ENCODE measurements at places on chromosomes 5 and 9.

- no peak for DNase-seq
These were observed 131.1 kb downstream of the OR2K2 start for GRCh38 chr9:111198936-111199335.

DNA sequence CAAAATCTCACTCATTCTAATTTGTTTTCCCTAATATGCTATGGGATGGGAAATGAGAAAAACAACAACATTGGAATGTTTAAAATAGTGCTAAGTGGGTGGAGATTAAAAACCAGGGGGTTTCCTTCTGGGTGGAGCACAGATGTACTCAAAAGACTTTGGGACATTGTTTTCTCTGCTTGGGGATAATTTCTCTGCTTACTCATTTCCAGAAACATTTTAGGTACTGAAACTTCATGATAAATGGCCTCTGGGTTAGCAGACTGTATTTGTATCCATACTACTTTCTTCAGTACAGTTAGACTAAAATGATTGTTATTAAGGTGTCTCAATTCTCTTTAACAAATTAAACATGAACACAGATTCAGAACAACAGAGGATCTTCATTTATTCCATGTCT lies 17.4 kb downstream of the ELOVL7 start:
- DNase-seq: no peak

DNA sequence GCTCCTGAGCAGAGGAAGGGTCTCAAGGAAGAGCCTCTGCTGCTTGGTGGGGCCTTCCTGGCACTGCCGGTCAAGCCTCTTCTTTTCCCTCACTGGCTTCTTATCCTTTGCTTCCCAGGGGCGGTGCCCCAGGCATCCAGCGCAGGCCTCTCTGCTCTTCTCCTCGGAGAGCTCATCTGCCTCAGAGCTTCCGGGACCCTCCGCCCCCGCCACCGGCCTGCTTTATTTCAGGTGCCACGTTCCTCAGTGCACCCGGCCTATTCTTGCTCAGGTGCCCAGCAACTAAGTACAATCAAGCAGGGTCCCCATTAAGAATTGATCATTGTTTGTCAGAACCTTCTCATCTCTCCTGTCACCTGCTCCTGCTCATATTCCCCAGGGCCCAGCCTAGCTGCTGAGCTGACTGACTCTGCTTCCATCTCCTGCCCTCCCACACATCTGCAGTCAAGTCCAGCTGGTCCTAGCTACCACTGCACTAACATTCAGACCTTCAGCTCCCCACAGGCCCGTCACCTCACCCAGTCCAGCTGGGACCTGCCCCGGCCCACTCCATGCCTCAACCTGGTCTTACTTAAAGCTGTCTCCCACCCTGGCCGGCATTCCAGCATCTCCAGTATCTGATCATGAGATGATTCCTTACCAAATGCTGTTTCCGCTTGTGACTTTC lies 114.3 kb upstream of the BOD1 start:
- no peak for DNase-seq

GRCh38 chr9:71816916-71817451 lies 48.7 kb upstream of the CEMIP2 start:
- DNase-seq: no peak

DNA sequence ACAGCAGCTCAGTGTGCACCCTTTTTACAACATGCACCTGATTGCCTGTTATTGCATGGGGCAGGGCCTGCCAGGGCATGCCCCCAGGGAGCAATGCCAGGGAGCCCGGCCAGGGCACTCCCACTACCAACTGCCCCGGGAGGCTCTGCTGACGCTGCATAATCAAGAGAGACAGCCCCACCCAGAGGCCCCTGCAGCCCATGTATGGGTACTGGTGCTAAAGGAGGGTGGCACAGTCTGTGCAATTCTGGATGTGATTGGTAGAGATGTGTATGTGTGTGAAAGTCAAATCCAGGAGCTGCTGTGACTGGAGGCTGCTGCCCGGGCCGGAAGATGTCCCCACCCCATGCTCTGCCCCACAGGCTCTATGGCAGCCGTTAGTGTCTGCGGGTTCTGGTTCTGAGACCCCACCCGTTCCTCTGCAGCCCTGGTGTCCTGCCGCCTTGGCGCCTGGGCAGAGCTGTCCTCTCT lies 3.9 kb upstream of the NEURL1B start:
- no peak for DNase-seq

DNA sequence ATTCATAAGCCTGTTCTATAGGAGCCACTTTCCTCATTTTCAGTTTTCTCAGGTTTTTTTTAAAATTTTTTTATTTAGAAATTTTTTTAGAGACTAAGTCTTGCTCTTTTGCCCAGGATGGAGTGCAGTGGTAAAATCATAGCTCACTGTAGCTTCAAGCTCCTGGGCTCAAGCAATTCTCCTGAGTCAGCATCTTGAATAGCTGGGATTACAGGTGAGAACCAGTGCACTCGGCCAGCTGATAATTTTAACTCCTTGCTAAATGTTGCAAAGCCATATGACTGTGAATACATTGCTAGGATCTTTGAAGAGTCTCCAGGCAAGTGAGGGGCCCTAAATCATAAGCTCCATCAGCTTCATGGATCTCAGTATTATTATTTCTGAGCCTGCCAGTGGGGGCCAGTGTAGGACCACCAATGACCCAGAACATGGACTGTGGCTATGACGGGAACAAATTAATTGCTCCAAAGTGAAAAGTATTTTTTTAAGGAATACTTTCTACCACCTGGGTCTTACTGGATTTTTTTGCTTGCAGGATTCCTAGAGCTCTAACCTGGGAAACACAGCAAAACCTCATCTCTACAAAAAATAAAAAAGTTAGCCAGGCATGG lies 5.7 kb upstream of the GAPVD1 start:
- peak; percentile 51 for DNase-seq

- no peak for DNase-seq
These were observed 412.9 kb downstream of the GADD45G start for GRCh38 chr9:90017679-90018078.

DNA sequence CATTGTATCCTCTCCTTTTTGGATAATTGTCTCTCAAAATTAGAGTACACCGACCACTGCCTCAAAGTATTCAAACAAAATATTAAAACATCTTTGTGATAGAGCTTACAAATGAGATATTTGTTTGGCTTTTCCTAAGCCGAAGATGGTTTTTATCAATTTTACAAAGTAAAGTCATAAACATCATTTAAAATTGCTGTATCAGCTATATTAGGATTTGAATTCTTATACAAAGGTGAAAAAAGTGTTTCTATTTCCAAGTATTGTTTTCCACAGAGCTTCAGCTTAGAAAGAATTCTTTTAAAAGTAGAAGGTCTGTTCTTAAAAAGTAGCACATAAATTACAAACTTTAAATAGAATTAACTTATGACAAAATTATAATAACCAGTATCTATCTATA lies 116.6 kb upstream of the IFNE start:
- no peak for DNase-seq

GRCh38 chr9:78921341-78921740 lies 624.4 kb downstream of the PSAT1 start:
- no peak for DNase-seq

Data from hematopoietic multipotent progenitor cell (in vitro differentiated cells).